ENCODE measurements at places on chromosomes 2 and 18.

DNA sequence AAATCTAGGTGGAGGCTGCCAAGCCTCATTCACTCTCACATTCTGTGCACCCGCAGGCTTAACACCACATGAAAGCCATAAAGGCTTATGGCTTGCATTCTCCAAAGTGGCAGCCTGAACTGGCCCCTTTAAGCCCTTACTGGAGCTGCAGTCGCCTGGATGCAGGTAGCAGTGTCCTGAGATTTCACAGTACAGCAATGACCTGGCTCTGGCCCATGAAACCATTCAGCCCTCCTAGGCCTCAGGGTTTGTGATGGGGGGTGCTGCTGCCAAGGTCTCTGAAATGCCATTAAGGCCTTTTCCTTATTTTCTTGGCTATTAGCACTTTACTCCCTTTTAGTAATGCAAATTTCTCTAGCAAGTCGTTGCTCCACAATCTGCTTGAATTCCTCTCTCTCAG lies 48.6 kb downstream of the RNMT start:
- no peak for DNase-seq

DNA sequence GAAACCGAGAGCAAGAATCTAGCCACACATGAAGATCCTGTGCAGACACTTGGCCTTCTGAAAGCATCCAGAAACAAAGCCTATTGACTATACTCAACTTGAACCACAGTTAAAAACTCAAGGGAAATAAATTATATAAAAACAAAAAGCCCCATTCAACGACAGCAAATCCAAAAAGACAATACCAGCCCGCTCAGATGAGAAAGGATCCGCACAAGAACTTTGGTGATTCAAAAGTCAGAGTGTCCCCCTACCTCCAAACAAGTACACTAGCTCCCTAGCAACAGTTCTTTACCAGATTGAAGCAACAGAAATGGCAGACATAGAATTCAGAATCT lies 163.2 kb downstream of the WDPCP start:
- no peak for DNase-seq

GRCh38 chr18:76710646-76711520 lies 111.5 kb upstream of the ZNF236 start:
- no peak for DNase-seq

GRCh38 chr2:175454953-175455389 lies 273.5 kb upstream of the ATP5MC3 start:
- DNase-seq, result no peak

- no peak for DNase-seq
These were observed 402.7 kb downstream of the SETBP1 start for GRCh38 chr18:45083226-45083855.

GRCh38 chr2:127901339-127902056 lies 15.7 kb upstream of the AMMECR1L start:
- no peak for DNase-seq

DNA sequence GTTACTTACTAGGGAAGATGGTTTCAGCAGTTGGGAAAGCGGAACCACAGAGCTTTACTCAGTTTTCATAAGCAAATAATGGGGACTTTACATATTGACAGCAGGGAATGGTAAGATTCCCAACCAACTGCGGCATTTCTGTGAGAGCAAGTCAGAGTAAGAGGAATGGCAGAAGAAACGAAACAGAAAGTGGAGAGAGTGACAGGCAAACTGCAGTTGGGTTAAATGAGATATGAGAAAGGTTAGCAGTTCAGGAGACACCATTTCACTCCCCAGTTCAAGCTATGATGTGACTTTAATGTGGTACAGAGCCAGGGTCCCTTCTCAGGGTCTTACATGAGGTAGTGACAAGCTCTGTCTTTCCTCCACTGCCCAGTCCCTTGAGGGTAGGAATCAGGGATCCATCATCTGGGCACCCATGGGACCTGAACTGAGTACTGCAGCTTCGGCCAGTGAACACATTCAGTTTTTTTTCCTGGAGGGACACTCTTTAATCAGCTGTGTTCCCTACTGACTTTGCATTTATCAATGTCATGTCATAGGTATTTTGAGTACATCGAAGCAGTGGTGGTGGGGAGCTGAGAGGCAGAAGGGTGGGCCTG lies 33.0 kb upstream of the GREB1 start:
- no peak for DNase-seq

DNA sequence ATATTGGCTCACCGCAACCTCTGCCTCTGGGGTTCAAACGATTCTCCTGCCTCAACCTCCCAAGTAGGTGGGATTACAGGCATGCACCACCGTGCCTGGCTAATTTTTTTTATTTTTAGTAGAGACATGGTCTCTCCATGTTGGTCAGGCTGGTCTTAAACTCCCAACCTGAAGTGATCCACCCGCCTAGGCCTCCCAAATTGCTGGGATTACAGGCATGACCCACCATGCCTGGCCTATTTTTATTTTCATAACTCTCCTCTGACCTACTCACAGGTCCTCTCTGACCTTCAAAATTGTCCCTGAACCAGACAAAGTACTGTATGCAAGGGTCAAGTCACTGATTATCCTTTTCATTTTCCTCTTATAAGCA lies 16.0 kb upstream of the KLHL23 start:
- no peak for DNase-seq

DNA sequence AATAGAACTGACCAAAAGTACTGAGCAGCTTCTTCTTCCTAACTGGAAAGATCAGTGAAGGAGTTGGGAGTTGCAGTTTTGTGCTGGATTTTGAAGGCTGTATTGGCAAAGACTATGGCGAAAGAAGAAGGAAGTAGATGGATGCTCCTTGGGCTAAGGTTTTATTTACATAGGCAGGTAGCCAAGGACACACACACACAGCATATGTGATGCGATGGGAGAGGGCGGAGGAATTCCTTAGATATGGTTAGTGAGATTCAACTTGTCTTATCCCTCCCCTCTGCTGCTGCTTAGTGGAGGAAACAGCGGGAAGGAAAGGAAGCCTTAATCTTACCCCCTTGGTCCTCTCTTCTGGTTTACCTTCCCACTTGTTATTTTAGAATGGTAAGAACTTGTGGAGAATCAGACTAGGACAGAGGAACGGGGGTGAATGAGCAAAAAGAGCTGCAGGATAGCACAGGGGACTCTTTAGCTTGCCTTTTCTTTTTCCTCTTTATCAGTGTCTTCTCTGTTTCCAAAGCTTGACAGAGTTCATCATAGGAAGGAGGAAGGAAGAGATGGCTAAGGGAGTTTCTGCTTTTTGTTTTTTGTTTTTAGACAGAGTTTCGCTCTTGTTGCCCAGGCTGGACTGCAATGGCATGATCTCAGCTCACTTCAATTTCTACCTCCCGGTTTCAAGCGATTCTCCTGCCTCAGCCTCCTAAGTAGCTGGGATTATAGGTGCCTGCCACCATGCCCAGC lies 87.9 kb downstream of the OSBPL6 start:
- DNase-seq, result no peak

GRCh38 chr2:40511661-40512213 lies 59.8 kb upstream of the SLC8A1 start:
- DNase-seq, result no peak

- DNase-seq, result no peak
These were observed 60.4 kb downstream of the FAM117B start for GRCh38 chr2:202695166-202695565.

DNA sequence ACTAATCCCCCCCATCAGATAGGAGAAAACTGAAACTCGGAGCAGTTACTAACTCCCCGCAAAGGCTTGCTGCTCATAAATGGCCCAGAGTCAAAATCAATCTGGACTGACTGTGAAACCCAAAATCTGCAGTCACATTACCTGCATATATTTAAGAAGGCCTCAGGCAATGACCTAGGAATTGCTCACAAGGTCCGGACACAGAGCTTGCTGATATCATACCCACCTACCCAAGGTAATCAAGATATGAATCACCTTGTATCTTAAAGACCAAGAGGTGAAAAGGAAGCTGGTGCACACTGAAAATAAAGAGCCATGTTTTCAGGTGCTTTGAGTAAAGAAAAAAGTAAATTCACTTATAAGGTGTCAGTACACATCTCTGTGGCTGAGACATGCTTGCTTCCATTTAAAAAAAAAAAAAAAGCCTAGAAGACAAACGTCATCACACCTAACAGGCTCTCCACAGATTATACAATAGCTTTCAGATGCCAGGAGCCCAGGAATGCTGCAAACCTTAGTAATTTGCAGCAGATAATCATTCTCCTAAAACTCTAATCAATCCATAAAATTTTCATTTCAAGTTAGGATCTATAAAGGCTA lies 195.4 kb downstream of the ZEB2 start:
- DNase-seq, result no peak

DNA sequence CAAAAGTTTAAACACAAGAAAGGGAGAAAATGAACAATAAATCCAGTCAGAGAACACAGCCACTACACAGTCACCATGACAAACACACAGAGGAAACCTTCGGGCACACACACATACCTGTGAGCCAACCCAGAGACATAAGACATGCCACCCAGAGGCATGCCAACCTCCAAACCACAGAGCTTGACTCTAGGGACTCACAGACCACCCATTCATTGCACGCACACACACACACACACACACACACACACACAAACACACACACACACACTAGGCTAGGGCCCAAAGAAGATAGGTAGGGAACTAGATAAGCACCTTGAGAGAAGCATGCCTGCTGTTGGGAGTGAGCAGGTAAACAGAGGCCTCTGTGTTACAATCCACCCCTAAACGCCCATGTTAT lies 9.1 kb downstream of the SIX3 start:
- DNase-seq, result no peak

DNA sequence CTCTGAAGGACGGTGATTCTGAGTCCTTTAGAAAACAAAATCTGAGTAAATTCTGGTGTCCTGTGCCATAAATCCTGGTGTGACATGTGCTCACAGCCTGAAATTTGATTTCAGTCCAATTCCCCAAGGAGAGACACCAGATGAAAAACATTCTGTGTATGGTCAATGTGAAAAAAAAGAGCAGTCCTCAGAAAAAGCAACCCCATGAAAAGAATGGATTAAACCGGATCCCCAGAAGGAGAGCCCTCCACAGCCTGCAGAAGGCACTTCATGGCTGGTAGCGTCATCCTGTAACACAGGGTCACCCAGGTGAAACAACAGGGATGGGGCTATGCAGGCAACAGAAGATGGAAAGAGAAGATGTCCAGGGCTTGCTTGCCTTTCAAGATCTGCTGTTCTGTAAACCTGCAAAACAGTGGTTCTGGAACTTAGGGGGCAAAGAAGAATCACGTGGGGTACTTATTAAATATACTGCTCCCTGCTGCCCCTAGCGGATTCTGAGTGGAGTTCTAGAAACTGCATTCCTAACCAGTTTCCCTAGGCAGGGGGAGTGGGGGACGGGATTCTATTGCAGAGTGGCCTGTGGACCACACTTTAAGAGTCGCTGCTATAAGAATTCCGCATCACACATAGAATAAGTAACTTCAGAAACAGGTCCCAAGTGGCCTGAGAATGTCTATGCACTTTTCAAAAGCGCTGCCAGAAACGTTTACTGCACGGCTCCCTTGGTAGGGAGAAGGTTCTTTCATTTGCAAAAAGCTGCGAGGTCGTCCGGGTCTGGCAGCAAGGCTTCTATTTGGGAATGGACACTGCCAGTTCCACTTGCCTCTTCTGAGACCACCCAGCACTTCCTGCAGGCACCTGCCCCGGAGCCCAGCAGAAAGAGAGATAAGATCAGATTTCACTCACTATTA lies 118.9 kb upstream of the ARL5A start:
- DNase-seq, result no peak

GRCh38 chr2:176682278-176682677 lies 413.0 kb downstream of the MTX2 start:
- DNase-seq, result no peak

- DNase-seq, result no peak
These were observed 1027.7 kb downstream of the TMEM182 start for GRCh38 chr2:103789381-103790095.

DNA sequence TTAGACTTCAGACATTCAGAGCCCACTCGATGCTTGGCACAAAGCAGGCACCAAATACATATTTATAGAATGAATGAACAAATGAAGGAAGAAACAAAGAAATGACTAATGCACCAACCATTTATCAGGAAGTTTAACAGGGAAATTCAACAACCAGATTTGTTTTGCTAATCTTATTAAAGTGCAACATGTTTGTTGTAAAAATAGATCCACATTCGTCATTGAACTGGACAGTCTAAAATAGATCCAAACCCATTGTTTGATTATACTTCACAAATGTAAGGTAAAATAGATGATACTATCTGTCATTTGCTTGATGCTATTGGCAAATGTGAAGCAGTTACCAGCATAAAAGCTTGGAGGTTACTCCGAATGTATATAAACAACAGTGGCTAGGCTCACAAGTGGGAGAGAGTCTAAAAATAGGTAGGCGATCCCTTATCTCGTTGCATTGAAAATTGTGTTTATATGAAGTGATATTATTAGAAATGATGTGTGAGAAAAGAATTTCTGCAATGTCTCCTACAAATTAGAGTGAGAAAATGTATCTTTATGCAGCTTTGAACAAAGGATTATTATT lies 246.2 kb downstream of the NEDD4L start:
- DNase-seq, result no peak

GRCh38 chr18:14747513-14748474 lies at the start of gene ANKRD30B:
Gene ANKRD30B (plus strand): TSS chr18:14748172. CDS start chr18:14748420, 248 bp downstream.
- DNase-seq, result peak; percentile 3

- DNase-seq, result no peak
These were observed 325.2 kb downstream of the OSR1 start for GRCh38 chr2:19033240-19033639.

- no peak for DNase-seq
These were observed 113.4 kb downstream of the PIEZO2 start for GRCh38 chr18:11035814-11036495.

- DNase-seq, result no peak
These were observed 210.9 kb upstream of the SMAD7 start for GRCh38 chr18:49161627-49162026.

- DNase-seq, result peak; percentile 54
These were observed 3.1 kb downstream of the WNT10A start for GRCh38 chr2:218883491-218884490.

DNA sequence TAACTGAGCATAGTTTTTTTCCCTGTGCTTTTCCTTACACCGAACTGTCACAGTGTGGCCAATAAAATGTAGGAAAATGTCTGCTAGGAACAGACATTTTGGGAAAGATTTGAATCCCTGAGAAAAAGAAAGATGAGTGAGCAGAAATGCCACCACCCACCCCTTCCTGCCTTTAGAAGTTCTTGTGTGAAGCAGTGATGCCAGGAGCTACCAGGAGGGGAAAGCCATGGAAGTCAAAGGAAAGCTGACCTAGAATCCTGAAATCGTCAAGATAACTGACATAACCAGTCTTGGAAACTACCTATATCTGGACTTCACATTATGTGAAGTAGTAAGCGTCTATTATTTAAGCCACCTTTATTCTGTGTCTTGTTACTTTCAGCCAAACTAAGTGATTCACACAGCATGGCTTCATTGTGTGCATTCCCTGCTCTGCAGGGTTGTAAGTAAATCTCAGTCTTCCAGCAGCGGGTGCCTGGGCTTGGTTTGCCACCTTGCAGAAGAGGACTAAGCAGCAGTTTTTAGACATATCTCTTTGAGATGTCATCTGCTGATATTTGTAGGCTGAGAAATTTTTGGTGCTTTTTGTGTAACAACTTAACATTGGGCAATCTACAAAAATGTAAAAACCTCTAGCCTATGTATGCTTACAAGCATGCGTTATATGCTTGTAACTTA lies 11.2 kb upstream of the SPRED2 start:
- no peak for DNase-seq

- no peak for DNase-seq
These were observed 112.7 kb upstream of the DLX2 start for GRCh38 chr2:172215172-172215935.
